T-helper 2 cell (primary cell): ENCODE measurements at places on chromosomes 2 and 18.

GRCh38 chr2:4369826-4370419 is 666.5 kb downstream of the DCDC2C start:
- DNase-seq = no peak

GRCh38 chr18:23867006-23867405 is 147.5 kb upstream of the TTC39C start:
- DNase-seq = peak; percentile 12

DNA sequence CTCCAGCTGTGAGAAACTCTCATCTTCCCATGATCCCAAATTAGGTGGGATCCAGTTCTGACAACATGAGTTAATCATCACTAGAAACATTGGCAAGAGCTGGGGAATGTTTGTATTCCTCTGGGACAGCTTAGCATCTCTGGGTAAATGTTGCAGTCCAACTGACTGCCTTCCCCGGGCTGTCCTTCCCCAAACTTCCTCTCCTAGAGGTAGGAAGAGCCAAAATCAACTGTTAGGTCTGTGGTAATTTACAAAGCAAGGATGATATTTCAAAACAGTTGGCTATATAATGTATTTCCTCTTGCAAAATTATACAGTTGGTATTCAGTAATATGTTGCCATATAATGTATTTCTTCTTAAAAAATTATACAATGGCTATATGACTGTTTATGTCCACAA is 148.5 kb downstream of the MGAT5 start:
- no peak for DNase-seq

DNA sequence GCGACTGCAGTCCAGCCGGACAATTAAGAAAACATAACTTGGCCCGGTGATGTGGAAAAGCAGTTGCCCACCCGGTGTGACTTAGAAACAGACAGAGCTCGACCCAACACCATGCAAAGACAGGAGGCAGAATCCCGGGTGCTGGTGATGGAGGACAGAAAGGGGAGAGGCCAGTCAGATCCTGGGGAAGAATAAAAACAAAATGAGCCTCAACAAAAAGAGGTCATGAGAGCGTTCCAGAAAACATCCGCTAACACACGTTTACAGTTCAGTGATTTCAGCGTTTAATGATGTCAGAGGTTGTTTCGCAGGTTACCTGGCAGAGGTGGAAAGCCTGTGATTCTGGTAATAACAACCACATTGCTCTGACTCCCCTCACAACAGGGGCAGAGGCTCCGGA is 111.9 kb downstream of the OSR1 start:
- no peak for DNase-seq

DNA sequence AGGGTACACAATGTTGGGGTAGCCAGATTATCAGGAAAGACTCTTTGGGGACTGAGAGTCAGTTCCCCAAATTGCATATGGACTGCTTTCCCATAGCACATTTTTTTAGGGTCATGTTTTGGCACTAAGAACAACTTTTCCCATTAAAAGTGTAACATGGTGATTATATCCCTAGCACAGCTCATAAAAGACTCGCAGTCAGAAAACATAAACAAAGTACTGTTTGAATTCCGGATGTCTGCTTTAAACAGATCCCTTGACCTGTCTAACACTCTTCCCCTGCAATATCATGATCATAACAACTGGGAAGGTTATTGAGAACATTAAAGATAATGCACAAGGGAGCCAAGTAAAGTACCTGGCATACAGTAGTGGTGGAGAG is 262.2 kb downstream of the ASXL3 start:
- no peak for DNase-seq

- no peak for DNase-seq
Observed at GRCh38 chr2:33412920-33413319, 63.5 kb upstream of the RASGRP3 start.

DNA sequence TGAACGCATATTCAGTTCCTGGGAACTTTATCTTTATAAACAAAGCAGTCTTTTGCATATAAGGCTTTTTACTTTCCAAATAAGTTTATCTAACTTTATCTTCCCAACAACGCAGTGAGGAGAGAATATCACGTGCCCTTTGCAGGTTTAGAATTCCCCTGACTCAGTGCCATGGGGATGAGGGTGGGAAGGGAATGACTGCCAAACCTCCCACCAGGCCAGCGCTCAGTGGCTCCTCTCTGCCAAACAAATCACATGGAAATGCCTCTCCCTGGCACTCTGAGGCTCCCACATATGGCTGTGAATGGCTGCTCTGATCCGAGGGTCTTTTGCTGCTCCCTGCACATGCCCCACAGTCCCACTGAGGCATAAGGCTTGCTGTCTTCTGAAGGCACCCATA is 158.3 kb downstream of the DNAH6 start:
- no peak for DNase-seq

GRCh38 chr2:240916571-240917008 is 10.5 kb downstream of the CROCC2 start:
- DNase-seq = no peak

GRCh38 chr2:23718931-23719700 is 207.8 kb downstream of the ATAD2B start:
- DNase-seq = no peak

DNA sequence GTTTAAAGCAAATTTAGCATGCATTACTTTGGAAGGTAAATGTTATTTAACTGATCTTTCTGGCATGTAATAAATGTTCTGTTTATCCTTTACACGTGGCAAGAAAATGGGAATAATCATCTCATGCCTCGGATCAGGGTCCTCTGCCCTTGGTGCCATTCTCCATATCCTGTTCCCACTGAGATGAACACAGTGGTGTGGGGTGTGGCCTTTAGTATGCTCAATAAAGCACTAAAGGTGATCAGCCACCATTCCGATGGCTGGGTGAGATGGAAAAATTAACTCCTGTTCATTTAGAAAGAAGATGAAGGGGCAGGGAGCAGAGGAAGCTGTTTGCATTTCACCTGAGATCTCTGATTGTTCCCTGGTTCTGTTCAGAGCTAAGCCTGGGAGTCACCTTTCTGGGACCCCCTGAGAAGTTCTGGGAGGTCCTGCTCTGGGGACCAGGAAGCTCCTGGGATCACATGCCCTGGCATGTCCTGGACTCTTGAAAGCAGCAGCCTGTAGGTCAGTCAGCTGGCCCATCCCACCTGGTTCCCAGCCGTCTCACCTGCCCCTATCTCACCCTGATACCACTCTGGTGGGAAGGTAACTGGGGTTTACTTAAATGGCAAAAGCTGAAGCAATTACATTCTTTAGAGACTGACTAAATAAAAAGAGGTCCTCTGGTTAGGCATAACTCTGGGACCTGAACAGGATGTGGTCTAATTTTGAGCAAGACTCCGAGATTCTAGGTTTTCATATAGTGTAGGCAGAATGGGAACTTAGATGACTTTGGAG is 288.9 kb upstream of the EPAS1 start:
- DNase-seq = no peak

GRCh38 chr18:13521418-13521817 is 204.9 kb downstream of the FAM210A start:
- DNase-seq = no peak

DNA sequence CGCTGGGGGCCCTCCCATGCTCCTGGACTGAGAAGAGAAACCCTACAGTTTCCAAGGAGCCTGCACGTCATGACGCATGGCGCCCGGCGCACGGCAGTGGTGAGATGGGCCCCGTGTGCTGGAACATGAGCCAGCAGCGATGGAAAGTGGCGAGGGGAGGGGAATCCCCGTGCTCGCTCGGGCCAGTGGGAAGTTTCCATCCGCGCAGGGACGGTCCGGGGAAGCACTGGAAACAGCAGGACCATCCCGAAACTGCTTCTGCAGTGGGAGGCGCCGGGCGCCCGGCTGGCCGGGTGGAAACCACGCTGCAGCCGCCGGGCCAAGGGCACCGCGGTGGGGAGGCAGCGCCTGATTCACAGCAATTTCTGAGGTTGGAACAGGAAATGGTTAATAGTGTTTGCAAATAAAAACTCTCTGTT is 4.9 kb upstream of the PDCD1 start:
- DNase-seq = no peak

GRCh38 chr2:207813942-207814341 is 44.2 kb upstream of the FZD5 start:
- DNase-seq = no peak

GRCh38 chr2:231379266-231380215 is 16.0 kb upstream of the B3GNT7 start:
- DNase-seq = no peak

- DNase-seq = no peak
Observed at GRCh38 chr2:53632126-53632460, 135.5 kb upstream of the CHAC2 start.

DNA sequence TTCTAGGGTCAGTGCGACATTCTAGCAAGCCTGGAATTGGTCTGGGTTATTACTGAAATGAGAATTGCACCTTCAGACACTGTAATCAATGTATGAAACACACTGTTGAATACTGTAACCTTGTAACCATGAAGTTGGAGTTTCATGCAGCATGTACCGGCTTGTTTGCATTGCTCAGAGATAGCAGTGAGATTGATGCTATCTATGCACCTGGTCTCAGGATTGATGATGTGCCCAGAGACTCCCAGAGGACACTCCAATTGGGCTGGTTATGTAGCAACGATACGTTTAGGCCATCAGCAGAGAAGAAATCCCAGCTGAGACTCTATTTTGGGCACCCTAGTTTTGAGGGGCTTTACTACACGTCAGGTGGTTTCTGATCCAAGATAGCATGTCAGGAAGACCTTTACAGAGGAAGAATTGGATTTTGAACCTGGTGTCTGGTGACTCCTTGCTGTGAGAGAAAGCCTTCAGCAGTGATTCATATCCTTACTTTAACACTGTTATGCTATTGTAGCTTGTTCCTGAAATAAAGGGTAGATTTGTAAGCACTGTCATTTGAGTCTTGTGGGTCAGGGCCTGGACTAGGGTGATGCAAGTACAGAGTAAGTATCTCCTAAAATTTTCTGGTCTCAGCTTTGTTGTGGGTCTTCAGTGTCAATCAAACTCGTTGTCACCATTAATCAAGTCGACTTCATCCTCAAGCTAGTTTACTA is 305.1 kb upstream of the GULP1 start:
- DNase-seq = no peak

DNA sequence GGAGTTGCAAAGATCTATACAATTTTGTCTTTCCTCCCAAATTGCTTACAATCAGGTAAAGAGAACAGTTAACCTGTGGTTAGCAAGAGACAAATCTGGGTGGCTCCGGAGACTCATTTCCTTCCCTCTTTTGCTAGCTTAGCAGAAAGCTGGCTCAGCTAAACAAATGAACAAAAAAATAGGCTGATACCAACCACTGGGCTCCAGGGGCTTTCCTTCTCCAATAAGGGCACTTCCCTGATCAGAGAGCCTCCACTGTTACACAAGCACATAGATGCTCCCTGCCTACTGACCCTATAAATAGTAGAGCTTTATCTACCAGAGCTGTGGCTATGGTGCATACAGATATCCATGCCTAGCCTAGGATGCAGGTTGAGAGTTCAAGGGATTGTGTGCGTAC is 90.1 kb upstream of the ARL5A start:
- no peak for DNase-seq

GRCh38 chr2:150909090-150909489 is 352.6 kb downstream of the RBM43 start:
- no peak for DNase-seq

DNA sequence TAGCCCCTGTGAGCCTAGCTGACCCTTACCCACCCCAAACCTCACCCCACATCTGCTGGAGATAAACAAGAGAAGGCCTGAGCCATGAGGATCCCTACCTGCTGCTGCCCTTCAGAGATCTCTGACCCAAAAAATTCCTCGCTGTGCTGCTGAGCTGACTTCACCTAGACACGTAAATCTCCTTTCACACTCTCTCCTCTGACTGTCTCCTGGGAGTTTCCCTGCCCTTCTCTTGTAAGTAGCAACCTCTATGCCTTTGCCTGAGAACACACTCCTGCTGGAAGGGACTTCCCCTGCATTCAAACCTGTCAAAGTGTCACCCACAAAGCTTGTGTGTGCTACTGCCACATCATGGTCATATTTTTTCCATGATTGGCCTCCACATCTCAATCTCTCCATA is 134.2 kb upstream of the NOL4 start:
- no peak for DNase-seq

GRCh38 chr2:8144785-8145184 is 537.1 kb upstream of the ID2 start:
- DNase-seq = no peak

- DNase-seq = no peak
Observed at GRCh38 chr2:228282376-228282775, 100.9 kb upstream of the SPHKAP start.

GRCh38 chr2:33133454-33133952 is 186.8 kb downstream of the LTBP1 start:
- no peak for DNase-seq

DNA sequence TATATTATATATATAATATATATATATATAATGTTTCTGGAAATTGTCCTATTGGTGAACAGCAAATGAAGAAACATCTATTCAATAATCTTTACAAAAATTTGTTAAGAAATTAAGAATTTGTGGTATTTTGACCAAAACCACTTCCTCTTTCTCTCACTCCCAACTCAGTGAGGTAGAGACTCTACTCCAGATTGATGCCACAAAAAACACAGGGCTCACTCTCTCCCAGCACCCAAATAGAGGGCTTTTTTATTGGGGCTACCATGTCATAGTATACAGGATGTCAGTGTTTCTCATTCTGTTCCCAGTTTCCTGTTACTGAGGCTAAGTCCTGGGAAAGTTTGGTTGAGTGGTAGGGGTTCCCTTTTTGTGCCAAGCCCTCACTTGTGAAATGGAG is 1155.4 kb downstream of the BCL11A start:
- DNase-seq = no peak

GRCh38 chr2:43943809-43944452 is 51.9 kb downstream of the LRPPRC start:
- DNase-seq = no peak

- DNase-seq = no peak
Observed at GRCh38 chr2:175251425-175252041, 70.0 kb upstream of the ATP5MC3 start.
